ENCODE measurements at places on chromosomes 2 and 18.

DNA sequence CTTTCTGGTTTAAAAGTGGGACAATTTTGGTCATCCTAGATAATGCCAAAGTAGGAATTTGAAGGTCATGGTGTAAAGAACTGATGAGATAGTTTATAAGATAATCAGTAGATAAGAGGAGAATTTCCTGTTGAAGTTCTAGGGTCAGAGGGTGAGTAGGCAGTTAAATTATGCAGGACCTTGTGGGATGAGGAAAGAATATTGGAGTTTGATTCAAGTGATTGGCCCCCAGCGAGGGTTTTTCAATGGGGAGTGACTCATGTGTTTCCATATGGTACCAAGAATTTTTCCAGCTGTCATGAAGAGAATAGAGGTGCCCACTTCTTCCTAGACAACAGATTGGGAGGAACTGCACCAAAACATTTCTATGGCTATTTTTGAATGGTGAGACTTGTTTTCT is 940.2 kb upstream of the ZEB2 start:
- no peak for DNase-seq

- no peak for DNase-seq
Measured at GRCh38 chr2:186129767-186130581, 356.1 kb upstream of the ZC3H15 start.

GRCh38 chr2:62741954-62742722 is 36.6 kb downstream of the EHBP1 start:
- DNase-seq: no peak

DNA sequence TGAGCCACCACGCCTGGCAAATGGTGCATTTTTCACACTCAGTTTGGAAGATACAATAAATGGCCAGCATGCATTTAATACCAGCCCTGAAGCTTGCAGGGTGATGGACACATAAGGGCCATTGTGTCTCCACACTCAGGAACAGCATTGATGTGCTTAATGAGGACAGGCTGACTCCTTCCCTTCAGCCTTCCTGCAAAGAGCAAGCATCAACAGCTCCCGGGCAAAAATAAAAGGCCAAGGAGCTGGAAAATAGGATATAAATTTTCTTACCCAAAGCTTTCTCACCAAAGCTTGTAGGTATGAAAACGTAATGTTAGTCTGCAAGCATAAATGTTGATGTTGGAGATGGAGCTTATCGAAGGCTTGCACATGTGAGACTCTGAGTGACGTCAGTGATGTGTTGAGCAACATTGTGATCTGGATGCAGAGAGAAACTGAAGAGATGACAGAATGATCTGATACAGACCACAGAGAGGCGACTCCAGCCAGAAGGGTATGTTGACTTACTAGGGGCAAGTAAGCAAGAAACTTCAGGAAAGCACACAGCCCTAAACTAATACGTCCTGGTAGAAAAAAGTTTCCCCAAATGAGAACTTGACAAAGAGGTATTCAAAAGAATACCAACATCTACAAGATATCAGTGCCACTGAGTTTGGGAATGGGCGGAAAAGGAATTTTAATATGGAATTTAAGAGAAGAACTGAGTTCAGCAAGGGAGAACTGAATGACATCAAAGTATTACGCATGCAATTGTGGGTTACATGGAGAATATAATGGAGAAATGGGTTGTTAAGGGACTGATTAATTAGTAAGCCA is 256.5 kb downstream of the TGIF1 start:
- no peak for DNase-seq

- DNase-seq: no peak
Measured at GRCh38 chr18:21960189-21960588, 209.2 kb upstream of the GATA6 start.

DNA sequence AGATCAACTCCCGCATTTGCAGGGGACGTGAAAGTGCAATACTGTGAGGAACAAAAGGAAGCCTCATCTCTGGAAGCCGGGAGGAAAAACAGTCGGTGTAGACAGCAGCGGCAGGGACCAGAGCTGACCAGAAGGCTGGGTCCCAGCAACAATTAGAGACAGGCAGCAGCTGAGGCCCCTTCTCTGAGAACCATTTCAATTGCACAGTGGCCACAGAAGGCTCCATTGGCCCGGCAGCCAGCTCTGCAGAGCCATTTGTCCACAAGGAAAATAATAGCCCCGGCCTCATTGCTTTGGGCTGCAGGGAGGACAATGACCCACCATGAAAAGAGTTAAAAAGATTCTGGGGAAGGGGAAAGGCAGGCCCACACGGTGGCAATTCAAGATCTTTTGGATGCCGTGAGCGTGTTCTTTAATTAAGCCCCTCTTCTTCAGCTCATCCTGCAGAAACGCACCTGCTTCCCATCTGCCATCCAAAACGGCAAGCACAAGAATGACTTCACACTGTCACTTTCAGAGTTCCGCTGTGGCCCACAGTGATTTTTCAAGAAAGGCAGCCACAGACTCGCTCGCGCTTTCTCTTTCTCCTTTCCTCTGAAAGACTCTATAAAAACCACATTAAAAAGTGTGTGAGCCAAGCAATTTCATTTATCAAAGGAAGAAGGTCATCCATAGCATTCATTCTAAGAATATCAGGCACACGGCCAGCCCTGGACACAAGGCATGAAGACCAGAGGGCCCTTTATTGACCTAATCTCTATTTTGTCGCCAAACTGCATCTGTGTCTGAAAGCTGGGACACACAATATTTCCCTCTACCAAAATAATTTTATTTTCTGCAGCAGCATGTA is 293.6 kb downstream of the SOX11 start:
- DNase-seq: no peak

- no peak for DNase-seq
Measured at GRCh38 chr18:70086085-70086484, 119.4 kb downstream of the RTTN start.

- no peak for DNase-seq
Measured at GRCh38 chr2:35598310-35598709, 757.3 kb upstream of the CRIM1 start.

DNA sequence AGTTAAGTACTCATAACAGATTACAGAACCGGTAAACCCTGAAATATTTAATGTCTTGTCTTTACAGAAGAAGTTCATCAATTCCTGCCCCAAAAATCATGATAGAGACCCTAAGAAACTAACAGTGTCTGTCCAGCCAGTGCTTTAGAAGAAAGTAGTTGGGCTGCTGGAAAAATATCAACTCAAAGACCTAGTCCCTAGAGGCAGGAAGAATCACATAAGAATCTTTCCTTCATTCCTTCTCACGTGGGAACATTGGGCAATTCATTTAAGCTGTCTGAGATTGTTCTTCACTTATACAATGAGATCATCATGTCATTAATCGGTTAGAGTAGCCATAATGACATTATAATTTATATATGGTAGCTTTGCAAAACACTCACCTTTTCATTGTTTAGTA is 156.4 kb downstream of the CCBE1 start:
- DNase-seq: no peak
